Fibroblast of skin of left quadriceps (primary cell): ENCODE measurements at places on chromosomes 6 and 20.

DNA sequence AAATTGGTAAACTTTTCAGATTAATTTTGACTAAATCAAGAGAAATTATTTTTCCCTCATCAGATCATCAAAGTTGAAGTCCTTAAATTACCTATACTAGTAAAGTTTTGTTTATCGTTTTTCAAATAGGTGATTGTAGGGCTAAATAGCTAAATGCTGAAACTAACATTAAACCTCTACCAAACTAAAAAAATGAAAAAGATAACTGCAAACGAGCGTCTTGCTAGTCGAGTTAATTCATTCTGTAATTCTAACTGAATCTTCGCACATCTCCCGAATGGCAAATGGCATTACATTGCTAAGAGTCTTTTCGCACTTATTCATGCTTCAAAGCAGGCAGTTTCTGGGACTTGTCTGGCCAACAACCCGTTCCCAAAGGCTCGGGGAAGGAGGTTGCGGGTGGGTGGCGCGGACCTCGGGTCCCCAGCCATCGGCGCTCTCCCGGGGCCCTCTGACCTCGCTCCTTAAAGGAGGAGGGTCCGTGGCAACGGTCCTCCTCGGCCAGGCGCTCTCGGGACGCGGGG is 43.8 kb downstream of the POPDC3 start:
- no peak for DNase-seq

- DNase-seq = no peak
Measured at GRCh38 chr6:115668781-115669180, 391.9 kb downstream of the FRK start.

- peak; percentile 47 for DNase-seq
Measured at GRCh38 chr20:23143098-23143497, 57.0 kb upstream of the CD93 start.

DNA sequence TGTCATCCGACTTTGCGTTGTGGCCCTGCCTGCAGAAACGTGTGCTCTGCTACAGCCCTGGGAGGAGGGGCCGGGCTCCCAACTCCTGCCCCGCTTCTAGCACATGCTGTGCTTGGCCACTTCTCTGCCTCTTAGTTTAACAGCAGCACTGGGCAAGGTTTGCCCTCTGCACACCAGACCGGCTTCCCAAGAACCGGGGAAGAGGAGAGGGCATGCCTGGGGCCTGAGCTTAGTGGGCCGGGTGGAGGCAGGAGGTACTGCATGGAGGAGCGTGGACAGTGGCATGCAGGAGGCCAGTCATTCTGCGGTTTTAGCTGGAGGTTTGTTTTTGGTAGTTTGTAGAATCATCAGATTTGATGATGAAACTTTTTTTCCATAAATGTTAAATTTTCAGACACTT is 45.5 kb downstream of the CEP43 start:
- DNase-seq = no peak

- DNase-seq = no peak
Measured at GRCh38 chr6:108543175-108543940, 17.4 kb upstream of the FOXO3 start.

DNA sequence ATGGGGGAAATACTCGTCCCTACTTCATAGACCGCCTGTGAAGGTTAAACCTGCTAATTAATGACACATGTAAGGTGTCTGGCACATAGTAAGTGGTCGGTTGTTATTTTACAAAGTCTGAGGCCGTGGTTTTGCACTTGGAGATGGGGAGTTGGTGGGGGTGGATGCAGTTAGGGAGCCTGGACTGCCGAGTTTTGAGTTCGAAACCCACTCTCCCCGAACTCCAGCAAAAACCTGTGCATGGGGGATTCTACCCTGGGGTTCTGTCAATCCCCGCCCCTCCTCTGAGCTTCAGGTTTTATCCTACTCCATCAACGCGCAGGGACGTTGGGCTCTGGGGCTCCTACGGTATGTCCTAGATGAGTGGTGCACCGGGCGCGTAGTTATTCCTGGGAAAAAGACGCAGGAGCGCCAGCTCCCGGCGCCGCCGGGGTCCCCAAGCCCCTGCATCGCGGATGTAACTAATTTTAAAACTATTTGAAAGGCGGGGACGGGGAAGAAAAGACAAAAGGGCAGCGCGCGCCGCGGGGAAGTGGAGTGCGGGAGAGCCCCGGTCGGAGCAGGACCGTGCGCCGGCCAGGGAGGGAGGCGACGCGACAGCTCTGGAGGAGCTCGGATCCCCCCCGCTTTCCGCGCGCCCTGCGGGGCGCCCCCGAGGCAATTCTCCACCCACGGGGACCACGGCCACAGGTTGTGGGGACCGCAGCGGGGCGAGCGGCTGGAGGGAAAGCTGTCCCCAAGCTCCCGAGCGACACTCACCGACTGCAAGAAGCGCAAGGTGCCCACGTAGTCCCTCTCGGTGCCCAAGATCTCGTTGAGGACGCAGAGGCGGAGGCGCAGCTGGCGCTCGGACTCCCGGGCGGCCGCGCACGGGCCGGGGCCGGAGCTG is 672 bp downstream of the PREX1 start:
- no peak for DNase-seq

GRCh38 chr20:5181958-5182357 is 55.1 kb downstream of the CDS2 start:
- DNase-seq = peak; percentile 18

DNA sequence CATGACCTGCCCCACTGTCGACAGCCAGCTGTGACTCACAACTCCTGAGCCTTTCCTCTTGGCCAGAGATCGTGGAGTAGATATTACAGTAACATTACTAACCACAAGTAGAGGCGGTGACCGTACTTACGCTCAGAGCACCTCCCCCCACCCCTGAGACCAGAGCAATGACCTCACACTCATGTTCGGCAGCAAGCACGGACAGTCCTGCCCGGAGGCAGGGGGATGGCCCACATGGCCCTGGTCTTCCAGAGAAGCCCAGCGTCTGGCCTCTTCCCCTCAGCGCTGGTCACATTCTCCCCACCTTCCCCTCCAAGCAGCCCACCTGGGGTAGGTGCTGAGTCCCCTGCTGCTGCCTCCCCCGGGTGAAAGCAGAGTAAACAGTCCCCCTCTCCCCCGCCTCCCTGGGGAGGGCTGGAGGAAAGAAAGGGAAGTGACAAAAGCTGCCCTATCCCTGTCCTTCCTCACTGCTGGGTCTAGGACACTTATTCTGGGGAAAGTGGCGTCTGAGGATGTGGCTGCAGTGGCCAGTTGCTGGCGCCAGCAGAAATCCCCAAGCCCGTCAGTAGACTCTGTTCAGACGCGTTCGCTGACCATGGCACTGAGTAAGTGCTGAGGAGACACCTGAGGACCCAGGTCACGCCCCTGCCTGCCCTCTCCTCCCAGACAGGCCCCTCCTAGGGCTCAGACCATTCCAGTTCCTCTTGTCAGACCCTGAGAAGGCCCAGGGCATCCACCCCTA is 68.5 kb downstream of the MRPL14 start:
- DNase-seq = peak; percentile 87

DNA sequence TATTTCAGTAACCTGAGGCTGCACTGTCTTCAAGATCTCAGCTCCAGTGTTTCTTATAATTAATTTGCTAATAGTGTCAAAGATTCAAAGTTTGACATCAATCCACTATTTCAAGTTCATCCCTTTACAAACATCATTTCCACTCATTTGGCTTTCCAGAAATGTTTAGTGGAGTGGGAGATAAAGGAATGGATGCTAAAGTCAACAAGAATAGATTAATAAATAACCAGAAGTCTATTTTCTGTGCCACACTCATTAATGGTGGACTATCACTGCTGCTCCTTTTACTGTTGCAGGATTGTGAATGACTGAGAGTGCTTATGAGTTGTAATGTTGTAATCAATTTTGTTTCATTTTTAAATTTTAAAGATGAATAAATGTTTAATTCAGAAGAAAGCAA is 28.4 kb upstream of the EPM2A start:
- no peak for DNase-seq

- no peak for DNase-seq
Measured at GRCh38 chr20:35002426-35003210, 47.0 kb downstream of the MYH7B start.

DNA sequence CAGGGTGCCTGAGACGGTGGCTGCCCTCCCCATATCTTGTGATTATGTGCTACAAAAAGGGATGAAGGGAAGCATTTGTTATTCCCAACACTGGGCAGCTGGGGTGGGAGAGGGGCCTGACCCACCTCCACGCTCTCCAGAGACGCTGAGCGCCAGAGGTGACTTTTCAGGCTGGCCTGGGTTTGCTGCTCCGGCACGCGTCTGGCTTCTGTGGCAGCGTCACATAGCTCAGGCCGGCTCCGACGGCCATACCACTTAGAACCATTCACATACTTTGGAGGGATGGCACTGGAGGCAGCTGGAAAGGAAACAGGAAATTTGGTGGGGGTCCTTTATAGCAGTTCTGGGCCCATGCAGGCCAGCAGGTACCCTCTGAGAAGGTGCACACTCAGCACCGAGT is 72.6 kb downstream of the NINL start:
- no peak for DNase-seq
